ENCODE measurements at places on chromosomes 6 and 20.

GRCh38 chr6:41785254-41785653 is 2.2 kb upstream of the TOMM6 start:
- DNase-seq: no peak

- no peak for DNase-seq
These were observed 29.9 kb downstream of the FBXO30 start for GRCh38 chr6:145784683-145785082.

GRCh38 chr20:63598479-63599395 is 24.7 kb upstream of the HELZ2 start:
- DNase-seq: no peak

GRCh38 chr6:121732641-121733040 is 297.2 kb downstream of the GJA1 start:
- no peak for DNase-seq

- DNase-seq: no peak
These were observed 35.7 kb downstream of the UBR2 start for GRCh38 chr6:42599558-42599957.

DNA sequence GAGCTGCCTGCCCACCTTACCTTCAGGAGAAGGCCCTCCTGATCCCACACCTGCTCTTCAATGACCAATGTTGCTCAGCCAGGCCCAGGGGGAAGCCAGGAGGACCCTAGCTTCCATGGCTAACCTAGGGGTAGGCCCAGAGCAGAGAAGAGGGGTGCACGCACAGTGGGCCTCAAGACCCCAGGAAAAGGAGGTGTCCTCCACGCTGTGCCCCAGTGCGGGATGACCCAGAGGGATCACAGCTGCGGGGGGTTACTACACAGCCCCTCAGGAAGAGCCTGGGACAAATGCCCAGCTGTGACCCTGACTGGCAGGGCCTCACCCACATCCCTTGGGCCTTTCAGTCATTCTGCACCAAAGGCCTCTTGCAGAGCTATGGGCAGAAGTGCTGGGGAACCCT is 31.6 kb upstream of the APMAP start:
- DNase-seq: peak; percentile 1

DNA sequence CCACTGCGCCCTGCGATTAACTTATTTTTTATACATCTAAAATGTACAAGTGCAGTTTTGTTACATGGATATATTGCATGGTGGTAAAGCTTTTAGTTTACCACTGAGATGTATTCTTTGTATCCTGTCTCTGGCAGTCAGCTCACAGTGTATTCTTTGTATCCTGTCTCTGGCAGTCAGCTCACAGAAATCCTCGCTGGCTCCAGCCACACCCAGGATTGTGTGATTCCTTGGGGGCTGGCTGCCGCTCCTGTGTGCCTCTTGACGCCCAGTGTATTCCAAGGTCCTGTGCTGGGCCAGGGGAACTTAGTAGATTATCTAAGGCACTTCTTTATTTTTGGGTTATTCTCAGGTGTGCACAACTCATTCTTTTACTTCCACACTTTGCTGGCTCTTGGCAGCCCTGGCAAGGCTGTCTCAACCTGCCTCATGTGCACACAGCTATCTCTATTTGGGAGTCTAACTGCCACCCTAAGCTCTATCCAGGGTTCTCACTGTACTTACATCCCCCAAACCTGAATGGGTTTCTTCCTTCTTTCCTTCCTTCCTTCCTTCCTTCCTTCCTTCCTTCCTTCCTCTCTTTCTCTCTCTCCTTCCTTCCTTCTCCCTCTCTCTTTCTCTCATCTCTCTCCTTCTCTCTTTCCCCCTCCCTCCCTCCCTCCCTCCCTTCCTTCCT is 12.4 kb upstream of the RNF24 start:
- no peak for DNase-seq

- DNase-seq: no peak
These were observed 57.7 kb downstream of the ZDHHC14 start for GRCh38 chr6:157438611-157439111.

- no peak for DNase-seq
These were observed 54.7 kb upstream of the PDE7B start for GRCh38 chr6:135796643-135797305.

DNA sequence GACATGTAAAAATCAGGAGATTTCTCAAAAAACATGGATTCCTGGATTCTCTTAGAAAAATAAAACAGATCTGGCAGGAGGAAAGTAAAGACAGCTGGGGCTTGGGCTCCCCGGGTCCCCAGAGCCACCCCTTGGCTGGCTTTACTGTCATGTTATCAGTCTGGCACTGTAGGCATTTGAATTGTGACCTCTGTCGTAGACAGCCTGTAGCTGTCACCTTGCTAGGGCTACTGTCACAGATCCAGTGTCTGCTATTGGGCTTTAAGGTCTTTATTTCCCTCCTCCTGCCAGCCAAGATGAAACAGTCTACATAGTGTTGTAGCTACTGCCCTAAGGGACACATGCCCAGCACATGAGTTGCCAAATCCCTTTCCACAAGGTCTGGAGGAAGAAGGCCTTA is 37.5 kb downstream of the ABRACL start:
- no peak for DNase-seq

DNA sequence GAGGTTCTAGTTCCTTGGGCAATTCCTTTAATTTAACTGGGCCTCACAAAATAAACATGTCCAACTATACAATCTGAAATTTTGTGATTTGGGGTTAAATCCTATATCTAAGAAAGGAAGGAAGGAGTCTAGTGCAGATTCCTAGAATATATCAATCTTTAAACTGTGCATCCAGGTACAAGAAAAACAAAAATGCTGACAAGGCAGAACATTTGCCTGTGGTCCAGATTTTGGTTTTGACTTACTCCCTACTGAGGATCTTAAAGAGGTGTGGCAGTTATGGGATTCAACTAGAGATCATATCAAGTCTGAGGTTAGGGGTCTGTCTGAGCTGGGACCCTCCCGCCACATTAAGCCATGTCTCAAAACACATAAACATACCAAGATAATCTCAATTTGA is 17.7 kb upstream of the COX7A2 start:
- DNase-seq: no peak

GRCh38 chr6:31058128-31058894 is 48.0 kb downstream of the MUC22 start:
- DNase-seq: no peak

DNA sequence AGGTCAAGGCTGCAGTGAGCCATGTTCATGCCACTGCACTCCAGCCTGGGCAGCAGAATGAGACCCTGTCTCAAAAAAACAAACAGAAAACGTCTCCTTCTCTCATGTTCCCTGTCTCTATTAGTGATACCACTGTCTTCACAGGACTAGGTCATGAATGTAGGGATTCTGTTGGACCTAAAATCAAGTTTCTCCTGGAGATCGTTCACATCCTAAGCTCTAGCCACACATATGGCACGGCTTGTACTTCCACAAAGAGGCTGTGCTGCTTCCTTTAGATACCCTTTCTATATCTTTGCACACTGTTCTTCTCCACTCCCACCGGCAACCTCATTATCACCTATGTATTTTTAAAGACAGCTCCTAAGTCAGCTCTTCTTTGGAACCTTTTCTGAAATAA is 96.5 kb downstream of the ADGRG6 start:
- DNase-seq: no peak

- no peak for DNase-seq
These were observed 40.0 kb upstream of the MBOAT1 start for GRCh38 chr6:20252311-20252710.

GRCh38 chr6:87832025-87832825 is 130.2 kb upstream of the AKIRIN2 start:
- DNase-seq: no peak

DNA sequence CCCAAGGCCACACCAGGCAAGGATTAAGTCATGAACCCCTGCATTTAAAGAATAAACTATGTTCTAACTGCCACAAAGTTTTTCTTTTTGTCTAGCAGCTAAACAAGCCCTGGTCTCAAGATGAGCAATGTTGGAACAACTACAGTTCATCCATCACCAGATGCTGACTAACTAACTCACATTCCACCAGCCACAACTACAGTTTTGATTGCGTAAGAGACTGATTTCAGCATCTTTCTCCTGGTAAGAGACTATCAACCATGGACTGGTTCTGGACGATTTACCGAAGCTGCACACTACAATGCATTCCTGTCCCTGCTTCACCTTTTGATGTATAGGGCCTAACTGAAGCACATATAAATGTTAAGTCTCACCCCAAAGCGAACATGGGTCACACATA is 43.0 kb downstream of the F13A1 start:
- no peak for DNase-seq

- DNase-seq: no peak
These were observed 128.9 kb upstream of the NAA20 start for GRCh38 chr20:19888269-19888671.

DNA sequence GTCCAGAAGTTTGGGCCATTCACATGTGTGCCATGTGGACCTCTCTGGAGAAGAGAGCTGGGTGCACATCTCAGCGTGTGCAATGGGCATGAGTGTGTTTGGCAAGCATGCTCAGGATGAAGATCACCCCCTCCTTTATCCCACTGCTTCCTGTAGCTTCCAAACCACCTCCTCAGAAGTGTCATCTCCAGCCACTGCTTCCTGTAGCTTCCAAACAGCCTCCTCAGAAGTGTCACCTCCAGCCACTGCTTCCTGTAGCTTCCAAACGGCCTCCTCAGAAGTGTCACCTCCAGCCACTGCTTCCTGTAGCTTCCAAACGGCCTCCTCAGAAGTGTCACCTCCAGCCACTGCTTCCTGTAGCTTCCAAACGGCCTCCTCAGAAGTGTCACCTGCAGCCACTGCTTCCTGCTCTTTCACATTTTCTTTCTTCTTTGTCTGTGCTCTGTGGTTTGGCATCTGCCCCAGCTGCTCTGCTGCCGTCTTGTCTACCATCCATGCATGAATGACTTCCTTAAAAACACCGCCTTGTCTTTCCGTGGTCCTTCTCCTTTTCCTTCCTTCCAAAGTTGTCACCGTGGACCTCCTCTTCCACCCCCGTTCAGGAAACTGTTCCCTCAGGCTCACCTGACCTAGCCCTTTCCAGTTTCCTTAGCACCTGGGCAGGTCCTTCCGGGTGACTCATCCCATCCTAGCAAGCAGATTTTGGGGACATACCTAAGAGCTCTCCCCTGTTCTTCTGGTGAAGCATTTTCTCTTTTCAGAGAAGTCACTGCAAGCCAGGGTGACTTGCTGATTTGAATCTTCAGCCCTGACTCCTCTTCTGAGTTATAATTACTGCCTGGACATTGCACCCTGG is 43.5 kb upstream of the TIAM2 start:
- no peak for DNase-seq

DNA sequence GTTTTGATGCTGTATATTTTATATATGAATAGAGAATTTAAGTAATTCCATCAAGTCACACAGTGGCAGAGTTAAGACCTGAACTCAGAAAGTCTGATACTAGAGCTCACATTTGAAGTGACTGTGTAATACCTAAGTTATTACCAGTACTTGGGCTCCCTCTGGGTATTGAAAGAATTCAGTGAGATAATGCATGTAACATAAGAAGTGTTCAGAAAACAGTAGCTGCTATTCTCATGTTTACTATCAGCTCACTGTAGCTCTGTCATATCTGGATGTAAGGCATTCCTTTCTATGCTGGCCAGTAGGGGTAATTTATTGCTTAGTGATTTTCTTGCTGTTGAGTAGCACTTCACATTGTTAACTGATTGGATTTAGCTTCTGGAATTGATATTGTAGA is 44.6 kb downstream of the NKX2-4 start:
- no peak for DNase-seq

GRCh38 chr6:109260126-109260525 is 122.1 kb downstream of the CD164 start:
- no peak for DNase-seq

DNA sequence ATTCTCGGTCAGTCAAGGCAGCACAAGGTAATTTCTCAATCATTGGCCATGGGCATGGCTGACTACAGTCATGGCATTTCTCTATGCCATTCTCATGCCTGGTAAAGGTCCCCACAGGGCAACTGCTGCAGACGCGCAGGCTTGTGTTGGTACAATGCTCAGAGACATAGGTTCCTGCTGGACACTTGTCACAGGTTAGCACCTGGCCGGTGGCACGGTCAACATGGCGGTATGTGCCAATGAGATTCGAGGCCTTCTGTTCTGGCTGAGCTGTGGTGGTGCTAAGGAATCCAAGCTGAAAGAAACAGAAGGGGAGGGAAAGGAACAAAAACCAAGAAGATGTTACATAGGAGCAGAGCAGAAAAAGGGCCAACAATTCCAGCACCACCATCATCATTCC is 23.4 kb downstream of the TNFRSF21 start:
- no peak for DNase-seq

DNA sequence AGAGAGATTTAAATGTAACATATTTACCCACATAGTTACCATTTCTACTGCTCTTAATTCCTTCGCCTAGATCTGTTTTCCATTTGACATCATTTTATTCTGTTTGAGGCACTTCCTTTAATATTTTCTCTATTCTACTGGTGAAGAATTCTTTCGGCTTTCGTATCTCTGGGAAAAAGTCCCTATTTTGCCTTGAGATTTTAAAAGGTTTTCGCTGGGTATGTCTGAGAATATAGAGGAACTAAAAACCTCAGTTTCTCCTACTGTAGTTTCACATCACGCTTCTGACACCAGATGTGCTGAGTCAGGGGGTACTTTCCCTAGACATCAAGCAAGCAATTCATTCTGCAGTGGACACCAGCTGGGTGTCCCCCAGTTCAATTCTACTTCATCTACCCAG is 61.7 kb downstream of the E2F3 start:
- no peak for DNase-seq

- no peak for DNase-seq
These were observed 58.6 kb downstream of the RPS12 start for GRCh38 chr6:132872923-132873322.

DNA sequence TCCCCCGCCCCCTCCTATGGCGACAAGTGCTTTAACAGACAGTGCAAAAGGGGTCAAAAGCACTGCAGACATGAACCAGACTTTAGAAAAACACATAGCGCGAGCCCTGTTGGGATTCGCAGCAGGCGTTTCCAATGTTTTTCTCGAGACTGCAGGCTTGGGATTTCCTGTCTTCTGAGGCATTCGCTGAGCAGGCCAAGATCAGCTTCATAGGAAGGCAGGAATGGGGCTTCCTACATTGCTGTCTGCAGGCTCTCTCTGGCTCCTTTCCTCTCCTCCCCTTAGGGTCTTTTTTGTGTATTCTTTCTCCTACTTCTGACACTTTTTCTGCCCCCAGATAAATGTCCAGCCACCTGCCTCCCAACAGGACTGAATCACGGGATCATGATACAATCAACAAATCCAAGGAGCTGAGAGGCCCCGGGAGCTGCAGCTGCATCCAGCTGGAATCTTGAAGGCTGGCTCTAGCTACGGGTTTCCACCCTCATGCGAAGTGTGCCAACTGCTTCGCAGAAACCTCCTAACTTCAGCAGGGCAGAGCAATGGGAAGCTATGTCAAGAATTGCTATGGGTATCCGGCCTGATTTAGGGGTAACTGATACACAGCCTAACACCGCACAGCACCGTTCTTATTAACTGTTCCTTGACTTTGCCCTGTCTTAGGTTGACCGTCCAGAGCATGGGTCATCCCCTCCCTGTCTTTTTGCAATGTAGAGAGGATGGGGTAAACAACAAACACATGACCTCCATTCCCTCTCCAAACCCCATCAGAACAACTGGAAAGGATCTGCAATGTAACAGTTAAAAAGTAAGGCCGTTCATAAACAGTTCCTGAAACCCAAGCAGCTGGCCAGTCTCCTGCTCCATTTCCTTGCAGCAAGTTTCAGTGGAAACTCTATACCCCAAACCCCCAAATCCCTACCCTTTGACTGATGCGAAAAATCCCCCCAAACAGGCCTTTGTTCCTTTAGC is 31.5 kb downstream of the SNX5 start:
- no peak for DNase-seq

- DNase-seq: no peak
These were observed 190.4 kb downstream of the CDKAL1 start for GRCh38 chr6:20724443-20725190.
